Activated gamma-delta T cell treated with anti-CD3 and anti-CD28 coated beads, Interleukin-2, amount 50 U/mL, for 16 hours (primary cell): ENCODE measurements at places on chromosomes 12 and 14.

- DNase-seq = no peak
Measured at GRCh38 chr14:96119947-96120346, 80.8 kb downstream of the C14orf132 start.

GRCh38 chr12:49428793-49429192 lies 61.5 kb downstream of the SPATS2 start:
- no peak for DNase-seq

DNA sequence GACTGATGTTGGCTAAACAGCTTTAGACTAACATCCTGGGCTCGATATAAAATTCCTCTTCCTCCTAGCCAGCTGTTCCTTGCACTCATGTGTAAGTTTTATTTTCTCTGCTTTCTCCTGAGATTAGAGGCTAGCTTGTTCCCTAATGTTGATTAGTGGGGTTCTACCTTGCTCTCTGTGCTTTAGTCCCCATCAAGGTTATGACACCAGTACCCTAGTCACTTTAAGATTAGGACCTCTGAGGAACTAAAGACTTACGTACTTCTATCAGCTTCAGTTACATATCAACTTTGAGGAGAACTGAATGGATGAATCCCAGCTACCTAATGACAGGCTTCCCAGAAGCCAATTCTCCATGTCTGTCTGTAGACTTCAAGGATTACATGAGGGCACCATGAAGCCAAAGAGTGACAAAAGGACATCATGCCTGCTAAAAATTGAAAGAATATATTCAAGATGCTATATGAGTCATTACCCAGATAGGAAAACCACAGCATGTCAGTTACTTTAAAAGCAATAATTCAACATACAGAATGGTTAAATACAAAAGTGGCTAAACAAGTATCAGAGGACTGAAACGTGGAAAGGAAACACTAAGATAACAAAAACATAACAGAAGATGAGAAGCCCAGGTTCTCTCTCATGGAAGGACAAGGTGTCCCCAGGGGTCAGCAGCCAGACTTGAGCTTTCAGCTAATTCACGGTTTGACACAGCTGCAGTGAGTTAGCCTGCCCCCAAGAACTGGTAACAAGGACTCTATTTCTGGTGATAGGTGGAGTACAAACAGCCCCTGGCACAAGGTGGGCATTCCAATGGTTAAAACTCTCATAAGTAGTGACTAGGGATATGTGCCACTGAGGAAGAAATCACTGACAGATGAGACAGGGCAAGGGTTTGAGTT lies 20.4 kb downstream of the ADAM20 start:
- no peak for DNase-seq

GRCh38 chr12:44812062-44812461 lies 64.1 kb downstream of the NELL2 start:
- DNase-seq = peak; percentile 29

DNA sequence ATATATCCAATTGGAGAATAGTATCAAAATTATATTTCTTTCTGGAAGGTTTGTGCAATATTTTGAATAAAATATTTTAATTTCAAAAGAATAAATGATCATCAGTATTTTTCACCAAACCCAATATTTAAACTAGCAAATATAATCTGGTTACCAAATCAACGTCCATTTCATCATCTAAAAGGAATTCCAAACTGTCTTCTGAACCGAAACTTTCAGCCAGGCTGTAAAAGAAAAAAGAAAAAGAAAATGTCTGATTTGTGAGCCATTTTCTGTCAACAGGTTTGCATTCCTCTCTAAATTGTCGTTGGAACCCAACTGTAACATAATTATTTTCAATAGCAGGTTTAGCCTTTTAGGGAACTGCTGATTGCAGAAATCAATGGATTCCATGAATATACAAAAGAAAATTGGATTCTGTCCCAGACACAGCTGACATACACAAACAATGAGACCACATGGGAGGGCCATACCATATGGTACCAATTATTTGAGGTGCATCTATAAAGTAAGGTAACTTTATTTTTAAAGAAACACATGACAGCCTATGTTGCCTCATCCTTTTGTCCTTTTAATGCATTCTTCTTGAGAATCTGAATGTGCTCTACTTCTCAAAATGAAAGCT lies 22.7 kb downstream of the SNRPF start:
- no peak for DNase-seq

- peak; percentile 77 for DNase-seq
Measured at GRCh38 chr14:50082784-50083466, 33.4 kb downstream of the VCPKMT start.
